ENCODE measurements at places on chromosomes 3 and 15.

DNA sequence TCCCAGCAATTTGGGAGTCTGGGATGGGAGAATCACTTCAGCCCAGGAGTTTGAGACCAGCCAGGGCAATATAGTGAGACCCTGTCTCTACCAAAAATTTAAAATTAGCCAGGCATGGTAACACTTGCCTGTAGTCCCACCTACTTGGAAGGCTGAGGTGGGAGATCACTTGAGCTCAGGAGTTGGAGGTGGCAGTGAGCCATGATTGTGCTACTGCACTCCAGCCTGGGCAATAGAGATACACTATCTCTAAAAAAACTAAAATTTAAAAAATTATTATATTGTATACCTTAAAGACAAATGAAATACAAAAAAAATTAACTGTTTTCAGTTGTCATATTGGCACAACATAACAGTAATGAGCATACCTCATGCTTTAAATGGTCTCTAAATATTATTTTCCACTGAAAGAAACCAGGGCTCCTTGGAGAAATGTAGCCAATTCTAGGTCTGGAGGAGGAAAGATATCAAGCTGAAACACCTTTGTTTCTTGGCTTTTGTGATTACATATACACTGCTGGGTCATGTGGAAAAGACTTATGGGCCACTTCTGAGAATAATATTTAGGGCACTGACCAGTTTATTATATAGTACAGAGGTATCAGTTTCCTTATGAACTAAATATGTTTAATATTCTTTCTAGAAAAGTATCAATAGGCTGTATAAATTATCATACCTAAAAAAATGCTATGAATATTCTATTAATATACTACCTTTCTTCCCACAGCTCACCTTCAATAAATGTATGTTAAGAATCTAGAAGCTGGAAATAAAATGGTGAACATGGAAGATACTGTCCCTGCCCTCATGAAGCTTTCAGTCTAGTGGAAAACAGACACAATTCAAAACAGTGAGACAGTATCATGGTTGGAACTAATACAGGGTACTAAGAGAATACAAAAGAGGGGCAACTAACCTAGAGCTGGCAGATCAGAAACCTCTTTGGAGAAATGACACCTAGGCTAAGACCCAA lies 119.5 kb downstream of the TMCC1 start:
- no peak for ATAC-seq

- ATAC-seq: no peak
Measured at GRCh38 chr3:112382543-112383160, 49.7 kb downstream of the CD200 start.

DNA sequence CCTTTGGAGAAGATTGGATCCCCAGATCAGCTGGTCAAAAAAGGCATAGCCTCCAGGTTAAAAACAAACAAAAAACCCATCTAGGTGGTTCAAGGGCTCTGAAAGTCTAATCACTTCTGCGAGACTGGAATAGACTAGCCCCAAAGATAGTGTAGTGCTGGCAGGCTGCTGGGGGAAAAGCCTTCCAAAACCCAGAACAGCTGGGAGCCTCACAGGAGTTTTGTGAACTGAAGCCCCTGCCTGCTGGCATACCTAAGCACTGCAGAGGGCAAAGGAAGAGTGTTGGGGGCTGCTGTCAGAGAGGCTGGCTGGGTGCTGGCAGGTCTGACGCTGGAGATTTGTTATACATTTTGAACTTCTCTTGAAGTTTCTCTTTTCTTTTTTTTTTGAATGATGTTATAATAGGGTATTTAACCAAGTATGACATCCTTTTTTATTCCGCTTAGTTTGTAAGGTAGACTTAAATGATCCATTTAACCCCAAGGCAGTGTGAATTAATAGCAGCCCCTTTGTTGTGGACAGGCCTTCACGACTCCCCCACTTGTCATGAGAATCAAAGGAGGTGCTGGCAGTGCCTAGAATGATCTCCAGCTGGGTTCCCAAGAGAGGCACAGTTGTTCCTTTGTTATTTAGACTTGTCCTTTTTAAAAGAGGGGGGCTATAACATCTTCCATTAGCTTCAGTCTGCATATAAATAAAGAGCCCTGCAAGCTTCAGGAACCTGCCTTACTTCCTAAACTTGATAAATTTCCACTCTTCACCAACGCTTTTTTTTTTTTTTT lies 53.9 kb downstream of the CRTC3 start:
- no peak for ATAC-seq

DNA sequence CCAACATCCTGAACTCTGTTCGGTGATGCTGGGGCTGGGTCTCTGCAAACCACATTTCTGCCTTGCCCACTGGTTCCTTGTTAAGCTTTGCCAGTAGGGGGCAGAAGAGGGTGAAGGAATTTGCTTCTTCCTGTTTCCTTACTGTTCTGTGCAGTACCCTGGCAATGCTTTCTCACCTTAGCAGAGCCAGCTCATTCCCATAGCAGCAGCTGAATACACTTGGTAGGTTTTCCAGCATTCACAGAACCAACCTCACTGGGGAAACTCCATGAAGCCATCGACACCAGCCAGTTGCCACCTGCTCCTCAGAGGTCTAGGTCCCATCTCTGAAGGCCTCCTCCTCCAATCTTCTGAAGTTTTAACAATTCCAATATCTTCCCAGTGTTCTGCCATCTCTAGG lies 308.4 kb downstream of the PDCD6IP start:
- no peak for ATAC-seq

GRCh38 chr3:68666429-68667136 lies 265.8 kb downstream of the TAFA4 start:
- ATAC-seq: no peak

- ATAC-seq: no peak
Measured at GRCh38 chr3:195348426-195349115, 77.6 kb upstream of the XXYLT1 start.

DNA sequence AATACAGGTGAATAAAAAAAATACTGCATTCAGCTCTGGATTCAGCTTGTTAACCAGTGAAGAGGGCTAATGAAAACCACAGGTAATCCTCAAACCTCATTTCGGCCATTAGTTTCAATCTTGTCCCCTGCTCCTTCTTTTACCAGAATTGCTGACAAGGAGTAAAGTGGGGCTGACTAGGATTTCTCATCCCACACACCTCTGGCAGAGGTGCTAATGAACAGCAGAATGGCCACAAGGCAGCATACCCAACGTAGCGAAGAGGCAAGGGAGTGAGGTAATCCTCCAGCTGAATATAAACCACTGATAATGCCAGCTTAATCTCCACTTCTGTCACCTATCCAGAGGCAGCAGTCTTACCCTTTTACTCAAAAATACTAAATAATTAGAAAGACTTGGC lies 248.8 kb upstream of the CDIN1 start:
- ATAC-seq: no peak

- no peak for ATAC-seq
Measured at GRCh38 chr3:85342915-85343314, 384.1 kb downstream of the CADM2 start.

GRCh38 chr15:59993041-59993750 lies 10.9 kb upstream of the FOXB1 start:
- no peak for ATAC-seq

DNA sequence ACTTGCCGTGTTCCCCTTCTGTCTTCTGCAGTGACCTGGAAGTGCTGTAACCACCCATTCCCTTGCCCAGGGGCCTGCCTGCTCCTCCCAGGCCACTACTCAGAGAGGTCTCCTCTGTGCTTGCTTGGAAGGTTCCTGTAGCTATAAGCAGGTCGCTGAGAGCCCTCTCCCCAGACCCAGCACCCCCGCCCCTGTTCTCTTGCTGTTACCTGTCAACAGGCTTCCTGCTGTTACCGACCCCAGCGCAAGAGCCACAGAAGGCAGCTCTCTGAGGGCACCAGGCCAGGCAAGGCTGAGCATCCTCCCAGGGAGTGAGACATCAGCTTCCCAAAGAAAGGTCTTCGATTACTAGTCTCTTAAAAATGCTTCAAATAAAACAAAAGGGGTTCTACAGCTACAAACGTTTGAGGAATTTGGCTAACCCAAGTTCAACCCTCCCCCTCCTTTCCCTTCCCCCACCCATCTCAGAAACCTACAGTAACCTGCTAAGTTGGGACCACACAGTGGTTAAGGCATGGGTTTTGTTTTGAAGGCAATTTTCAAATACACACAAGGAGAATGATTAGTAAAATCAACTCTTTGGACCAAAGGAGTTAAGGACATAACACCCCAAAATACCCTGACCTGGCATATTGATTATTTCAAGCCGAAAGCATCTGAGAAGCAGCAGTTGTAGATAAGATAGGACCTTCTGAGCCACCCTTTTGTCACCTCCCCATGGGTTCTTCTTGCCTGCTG lies 74.9 kb upstream of the MFGE8 start:
- ATAC-seq: no peak

GRCh38 chr3:30091686-30092085 lies 514.7 kb upstream of the TGFBR2 start:
- ATAC-seq: no peak

DNA sequence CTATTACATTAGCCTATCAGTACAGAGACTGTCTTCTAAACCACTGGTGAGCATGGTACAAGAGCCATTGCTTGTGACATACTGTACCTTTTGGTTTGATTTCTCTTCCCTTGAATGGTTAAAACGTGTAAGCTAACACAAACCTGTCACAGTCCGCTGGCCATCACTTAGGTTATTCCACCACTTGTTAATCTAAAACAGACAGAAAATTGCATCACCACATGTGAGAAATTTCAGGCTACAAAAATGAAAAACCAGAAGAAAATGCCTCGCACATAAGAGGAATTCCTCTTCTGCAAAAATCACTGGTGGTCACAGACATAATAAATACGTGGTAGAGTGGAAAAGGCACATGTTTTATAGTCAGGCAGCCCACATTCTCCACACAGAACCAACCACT lies 22.1 kb downstream of the PARL start:
- no peak for ATAC-seq

GRCh38 chr3:12986986-12987385 lies 86.2 kb downstream of the IQSEC1 start:
- ATAC-seq: no peak

GRCh38 chr15:39699516-39700374 lies 82.9 kb downstream of the FSIP1 start:
- no peak for ATAC-seq

DNA sequence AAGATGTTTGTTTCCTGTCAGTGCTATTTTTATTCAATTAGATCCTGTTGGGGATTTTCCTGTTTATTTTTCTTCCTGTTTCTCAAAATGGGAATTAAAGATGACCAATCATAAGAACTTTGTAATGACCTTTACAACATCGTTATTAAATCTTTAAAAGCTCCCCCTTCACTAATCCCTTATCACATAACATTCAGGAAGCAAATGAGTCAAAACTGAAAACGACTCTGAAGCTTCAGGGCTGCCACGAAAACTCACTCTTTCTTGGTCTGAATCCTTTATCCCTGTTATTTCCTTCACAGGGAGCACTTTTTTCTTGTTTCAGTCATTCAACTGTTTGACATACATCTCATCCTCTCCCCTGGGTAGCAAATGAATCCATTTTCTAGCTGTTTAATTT lies 75.8 kb upstream of the MB21D2 start:
- no peak for ATAC-seq

- ATAC-seq: peak; percentile 72
Measured at GRCh38 chr15:82647045-82647834, at the start of gene CPEB1. TSS of gene CPEB1 (minus strand) at chr15:82647363. CDS start at chr15:82628459, 18,904 bp downstream.

GRCh38 chr3:46646700-46647099 lies 34.4 kb downstream of the FAM240A start:
- ATAC-seq: peak; percentile 51

GRCh38 chr15:73940061-73940981 lies 14.1 kb downstream of the LOXL1 start:
- ATAC-seq: peak; percentile 44

GRCh38 chr3:68287101-68287500 lies 632.7 kb upstream of the SUCLG2 start:
- no peak for ATAC-seq

GRCh38 chr3:71041371-71041770 lies 542.2 kb downstream of the FOXP1 start:
- no peak for ATAC-seq

DNA sequence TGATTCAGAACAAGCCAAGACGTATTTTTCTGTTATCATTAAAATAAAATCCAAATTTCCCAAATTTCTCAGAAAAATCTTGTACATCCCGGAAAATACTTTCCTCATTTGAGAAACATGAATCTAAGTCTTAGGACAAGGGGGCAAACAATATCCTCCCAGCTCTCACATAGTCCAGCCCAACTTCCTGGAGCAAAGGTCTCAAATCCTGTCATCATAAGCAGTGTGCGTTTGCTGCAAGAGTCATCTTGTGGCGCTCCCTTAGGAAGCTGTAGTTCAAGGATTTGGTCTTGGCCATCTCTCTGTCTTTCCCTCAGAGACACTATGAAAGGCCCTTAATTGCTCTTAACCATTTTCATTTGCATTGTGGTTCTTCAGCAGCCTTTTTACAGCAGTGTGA lies 57.5 kb upstream of the GSK3B start:
- ATAC-seq: no peak

DNA sequence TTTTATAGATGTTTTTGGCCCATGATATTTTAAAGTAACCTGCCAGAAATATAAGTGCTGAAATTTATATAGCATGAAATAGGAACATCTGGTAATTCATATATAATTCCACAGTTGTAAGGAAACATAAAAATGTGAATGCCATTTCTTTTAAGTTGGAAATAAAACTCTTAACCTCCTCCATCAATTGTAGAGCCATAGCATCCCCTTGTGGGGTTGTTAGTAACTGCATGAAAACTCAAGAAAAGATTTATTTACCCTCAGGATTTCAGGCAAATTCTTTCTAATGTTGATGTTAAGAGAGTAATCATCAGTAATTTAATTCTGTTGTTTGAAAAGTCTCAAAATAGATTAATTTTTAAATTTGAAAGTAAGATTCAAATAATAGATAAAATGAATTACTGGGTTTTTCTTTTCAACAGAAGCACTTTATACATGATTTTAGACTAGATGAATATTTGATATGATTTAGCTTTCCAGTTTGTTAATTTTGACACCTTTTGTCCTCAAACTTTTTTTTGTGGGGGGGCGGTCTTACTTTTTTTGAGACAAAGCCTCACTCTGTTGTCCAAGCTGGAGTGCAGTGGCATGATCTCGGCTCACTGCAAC lies 74.7 kb downstream of the RASA2 start:
- ATAC-seq: peak; percentile 45

DNA sequence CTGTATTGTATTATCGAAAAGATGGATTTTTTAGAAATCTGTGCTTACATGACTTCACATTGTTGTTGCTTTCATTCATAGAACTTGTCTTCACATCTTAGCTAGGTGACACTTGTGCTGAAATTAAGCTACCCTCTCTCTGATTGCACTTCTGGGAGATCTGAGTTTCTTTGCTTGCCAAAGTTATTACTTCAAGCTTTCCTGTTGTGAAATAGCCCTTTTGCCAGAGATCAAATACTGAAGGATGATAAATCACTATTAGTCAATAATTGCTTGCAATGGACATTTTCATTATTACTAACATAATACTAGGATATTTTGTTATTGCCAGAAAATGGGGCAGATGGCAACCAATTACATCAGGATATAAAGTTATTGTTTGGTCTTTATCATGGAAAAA lies 34.7 kb downstream of the PIK3CA start:
- ATAC-seq: no peak

DNA sequence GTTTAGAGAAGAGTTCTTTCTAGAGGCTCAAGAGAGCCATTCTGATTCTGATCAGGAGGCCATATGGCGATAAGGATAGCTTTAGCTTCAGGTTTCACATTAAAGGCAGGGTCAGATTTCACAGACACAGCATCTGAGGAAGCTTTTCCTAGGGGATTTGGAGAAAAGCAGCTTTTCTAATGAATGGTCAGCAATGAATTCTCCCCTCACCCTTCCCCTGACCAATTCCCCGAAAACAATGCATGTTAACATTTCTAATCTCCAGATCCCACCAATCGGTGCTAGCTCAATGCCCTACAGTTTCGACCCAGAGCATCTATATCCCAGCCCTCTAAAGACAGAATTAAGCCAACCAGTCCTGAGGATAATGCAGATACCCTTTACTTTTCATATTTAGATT lies 9.8 kb downstream of the AGBL1 start:
- ATAC-seq: no peak

GRCh38 chr3:74122281-74122680 lies 492.2 kb downstream of the CNTN3 start:
- no peak for ATAC-seq
